Left lobe of liver (tissue), 2 donors: ENCODE measurements at places on chromosomes 3 and 15. TPM values are rescaled to one million over a fixed set of nuclear protein-coding genes. Genes with fewer than 3 reads are reported as not detected.

Gene PRR23A
- total RNA-seq: not detected

Gene IQCF5
- not detected for total RNA-seq

Gene FSTL1
- total RNA-seq: 46.9 TPM

Gene CPLX3
- not detected for total RNA-seq

Gene DUOX2
- 0.10 TPM for total RNA-seq

Gene EPB42
- total RNA-seq: 0.13 TPM

Gene PATL2
- 0.58 TPM for total RNA-seq

Gene KIF15
- total RNA-seq: 0.28 TPM

Gene ACAD9
- 30.7 TPM for total RNA-seq

Gene GLDN
- 0.60 TPM for total RNA-seq

Gene FAM227B
- total RNA-seq: 2.6 TPM

Gene ANO10
- total RNA-seq: 11.4 TPM

Gene HCN4
- not detected for total RNA-seq

Gene P2RY12
- 0.65 TPM for total RNA-seq

Gene RTP1
- total RNA-seq: not detected

Gene PFN2
- total RNA-seq: 7.5 TPM

Gene CAV3
- not detected for total RNA-seq

Gene RTP3
- total RNA-seq: 28.6 TPM

Gene CFAP100
- total RNA-seq: not detected

Gene MAPK6
- total RNA-seq: 20.0 TPM

Gene BDH1
- total RNA-seq: 279 TPM

Gene MESP1
- total RNA-seq: 3.1 TPM

Gene CHSY1
- 6.3 TPM for total RNA-seq

Gene ATP8B4
- total RNA-seq: 6.8 TPM

Gene GUCA1C
- total RNA-seq: not detected

Gene RSL24D1
- total RNA-seq: 14.2 TPM

Gene POPDC2
- 0.65 TPM for total RNA-seq

Gene HRG
- 324 TPM for total RNA-seq

Gene FMN1
- 1.2 TPM for total RNA-seq

Gene SLC28A2
- 0.15 TPM for total RNA-seq

Gene HMG20A
- total RNA-seq: 17.4 TPM

Gene SERPINI2
- total RNA-seq: 0.15 TPM

Gene LSM3
- 5.0 TPM for total RNA-seq

Gene CCK
- total RNA-seq: not detected

Gene FAM3D
- 0.13 TPM for total RNA-seq

Gene RNU5B-1
- not detected for total RNA-seq

Gene INKA1
- total RNA-seq: 0.63 TPM

Gene OR5K2
- total RNA-seq: not detected

Gene SHF
- 18.4 TPM for total RNA-seq

Gene FBXO40
- total RNA-seq: 0.03 TPM

Gene CYP8B1
- 425 TPM for total RNA-seq

Gene ISLR
- 2.3 TPM for total RNA-seq
